ENCODE measurements at places on chromosomes 2 and 18.
A peak's percentile ranks its signal among the peaks of the same experiment; 100 is the strongest.

DNA sequence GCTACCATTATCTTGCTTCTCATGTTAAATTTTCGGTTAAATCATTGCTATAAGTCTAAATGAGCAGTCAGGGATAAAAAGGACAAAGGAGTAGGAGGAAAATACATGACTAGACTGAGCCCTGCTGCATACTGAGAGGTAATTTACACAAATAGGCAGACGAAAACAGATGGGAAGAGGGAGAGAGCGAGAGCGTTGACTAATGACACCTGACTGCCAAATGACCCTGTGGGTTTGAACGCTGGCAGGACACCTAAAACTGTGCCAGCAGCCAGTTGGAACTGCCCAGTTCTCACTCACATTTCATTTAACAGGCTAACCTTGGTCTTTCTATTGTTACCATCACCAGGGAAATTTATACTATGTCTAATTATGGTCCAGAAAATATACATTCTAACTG lies 978.2 kb downstream of the CPS1 start:
- no peak for DNase-seq

- DNase-seq, result no peak
Observed at GRCh38 chr18:42620657-42621056, 494.8 kb downstream of the RIT2 start.

GRCh38 chr2:96115631-96116423 lies 544 bp downstream of the ADRA2B start:
- no peak for DNase-seq

DNA sequence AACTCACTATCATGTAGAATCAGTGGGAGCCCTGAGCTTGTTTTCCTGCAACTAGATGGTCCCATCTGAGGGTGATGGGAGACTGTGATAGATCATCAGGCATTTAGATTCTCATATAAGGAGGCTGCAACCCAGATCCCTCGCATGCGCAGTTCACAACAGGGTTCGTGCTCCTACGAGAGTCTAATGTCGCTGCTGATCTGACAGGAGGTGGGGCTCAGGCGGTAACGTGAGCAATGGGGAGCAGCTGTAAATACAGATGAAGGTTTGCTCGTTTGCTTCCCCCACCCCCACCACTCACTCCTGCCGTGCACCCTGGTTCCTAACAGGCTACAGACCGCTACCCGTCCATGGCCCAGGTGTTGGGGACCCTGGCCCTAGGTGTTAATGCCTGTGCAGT lies 113.6 kb downstream of the RNF144A start:
- DNase-seq, result no peak

DNA sequence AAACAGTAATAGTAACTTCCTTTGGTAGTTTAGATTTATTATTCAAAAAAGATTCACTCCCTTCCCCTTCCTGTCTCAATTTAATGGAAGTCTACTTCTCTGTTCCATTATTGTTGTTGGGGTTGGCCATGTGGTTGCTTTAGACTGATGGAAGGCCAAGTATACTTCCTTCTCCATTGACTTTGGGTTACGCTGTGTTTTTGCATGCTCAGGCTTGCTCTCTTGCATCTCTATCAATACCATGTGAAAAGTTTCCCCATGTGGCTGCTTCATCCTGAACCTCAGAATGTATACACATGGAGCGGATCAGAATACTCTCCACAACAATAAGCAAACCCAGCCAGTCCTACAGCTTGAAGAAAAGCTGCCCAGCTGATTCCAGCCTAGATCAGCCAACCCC lies 20.3 kb downstream of the CFAP210 start:
- no peak for DNase-seq

- DNase-seq, result no peak
Observed at GRCh38 chr2:29072971-29073725, 1.2 kb downstream of the PCARE start.

DNA sequence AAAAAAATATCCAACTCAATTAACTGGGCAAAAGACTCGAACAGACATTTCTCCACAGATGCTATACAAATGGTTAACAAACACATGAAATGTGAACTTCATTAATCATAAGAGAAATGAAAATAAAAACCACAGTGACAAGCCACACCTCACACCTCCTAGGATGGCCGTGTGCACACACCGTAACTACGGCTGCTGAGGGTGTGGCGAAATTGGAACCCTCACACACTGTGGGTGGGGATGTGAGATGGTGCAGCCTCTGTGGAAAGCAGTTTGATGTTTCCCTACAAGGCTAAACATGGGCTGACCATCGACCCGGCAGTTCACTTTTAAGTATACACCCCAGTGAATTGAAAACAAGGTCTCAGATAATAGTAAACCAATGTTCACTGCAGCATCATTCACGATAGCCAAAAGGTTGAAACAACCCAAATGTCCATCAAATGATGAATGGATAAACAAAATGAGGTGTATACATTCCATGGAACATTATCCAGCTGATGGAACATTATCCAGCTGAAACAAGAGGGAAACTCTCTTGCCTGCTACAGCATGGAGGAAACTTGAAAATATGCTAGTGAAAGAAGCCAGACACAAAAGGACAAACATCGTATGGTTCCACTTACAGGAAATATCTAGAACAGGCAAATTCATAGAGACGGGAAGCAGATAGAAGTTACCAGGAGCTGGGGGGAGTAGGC lies 32.2 kb downstream of the ZAP70 start:
- no peak for DNase-seq

DNA sequence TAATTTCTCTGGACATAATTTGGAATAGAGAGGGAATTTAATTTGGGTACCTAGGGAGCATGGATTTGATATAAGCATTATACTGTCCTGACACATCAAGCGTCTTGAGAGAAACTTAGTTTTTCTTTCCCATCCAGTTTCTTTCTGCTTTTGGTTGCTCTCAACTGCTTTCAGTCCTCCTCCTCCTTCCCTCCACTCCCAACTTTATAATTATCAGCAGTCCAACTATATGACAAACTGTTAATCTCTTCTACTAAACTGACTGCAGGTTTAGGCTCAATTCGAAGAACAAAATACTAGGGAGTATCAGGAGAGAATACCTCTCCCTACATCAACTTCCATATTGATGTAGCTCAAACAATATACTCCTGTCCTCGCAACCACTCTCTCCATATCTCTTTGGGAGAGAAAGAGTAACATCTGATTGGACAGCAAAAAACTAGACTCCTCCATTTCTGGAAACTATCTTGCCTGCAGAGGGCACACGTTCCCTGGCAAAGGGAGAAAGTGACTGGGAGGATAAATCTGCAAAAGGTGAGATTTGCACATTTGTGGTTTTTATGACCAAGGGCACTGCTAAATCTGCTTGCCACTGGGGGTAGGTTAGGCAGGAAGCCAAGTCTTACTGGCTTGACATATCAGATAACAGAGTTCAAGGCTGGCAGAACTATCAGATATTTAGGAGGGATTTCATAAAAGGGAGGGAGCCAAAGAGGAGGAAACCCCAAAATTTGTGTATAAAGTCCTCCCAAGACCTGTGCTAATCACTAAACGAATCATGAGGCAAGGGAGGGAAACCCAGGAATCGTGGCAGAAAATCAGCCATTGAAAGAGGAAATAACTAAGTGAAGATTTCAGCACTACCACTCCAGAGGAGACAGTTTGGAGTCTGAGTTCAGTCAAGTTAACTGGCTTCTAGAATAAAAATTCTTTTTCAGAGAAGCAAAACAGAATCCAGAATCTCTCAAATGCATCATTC lies 40.0 kb downstream of the ICA1L start:
- peak; percentile 62 for DNase-seq

- DNase-seq, result peak; percentile 75
Observed at GRCh38 chr18:68520406-68521075, 194.4 kb downstream of the TMX3 start.

- DNase-seq, result no peak
Observed at GRCh38 chr18:58100154-58100553, 56.1 kb downstream of the NEDD4L start.

GRCh38 chr2:110875384-110875725 lies 143.0 kb downstream of the ACOXL start:
- no peak for DNase-seq

DNA sequence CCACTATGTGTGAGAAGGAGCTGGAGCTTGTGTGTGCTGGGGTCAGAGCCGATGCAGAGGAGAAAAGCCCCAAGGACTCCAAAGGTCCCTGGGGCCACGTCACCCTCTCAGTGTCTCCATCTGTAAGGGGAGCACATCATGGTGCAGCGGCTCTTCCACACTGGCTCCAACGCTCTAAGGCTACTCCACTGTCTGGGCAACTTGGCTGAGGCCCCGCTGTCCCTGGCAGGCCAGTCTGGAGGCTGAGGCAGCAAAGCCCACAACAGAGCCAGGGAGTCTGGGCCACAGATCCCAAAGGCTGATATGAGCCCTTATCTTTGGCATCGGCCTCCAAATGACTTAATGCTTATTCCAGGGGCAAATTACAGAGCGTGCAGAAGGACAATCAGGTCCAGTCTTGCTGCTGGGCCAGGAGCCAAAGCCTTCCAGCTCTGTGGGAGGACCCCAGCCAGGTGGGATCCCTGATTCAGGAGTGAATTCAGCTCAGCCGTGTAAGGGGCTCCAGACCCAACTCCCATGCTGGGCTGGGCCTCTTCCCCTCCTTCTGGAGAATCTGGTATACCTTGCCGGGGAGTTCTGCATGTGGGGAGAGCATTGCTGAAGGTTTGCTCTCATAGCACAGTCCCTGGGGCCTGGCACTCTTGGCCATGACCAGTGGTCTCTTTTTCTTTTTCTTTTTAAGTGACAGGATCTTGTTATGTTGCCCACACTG lies 1.8 kb upstream of the DUSP2 start:
- no peak for DNase-seq

DNA sequence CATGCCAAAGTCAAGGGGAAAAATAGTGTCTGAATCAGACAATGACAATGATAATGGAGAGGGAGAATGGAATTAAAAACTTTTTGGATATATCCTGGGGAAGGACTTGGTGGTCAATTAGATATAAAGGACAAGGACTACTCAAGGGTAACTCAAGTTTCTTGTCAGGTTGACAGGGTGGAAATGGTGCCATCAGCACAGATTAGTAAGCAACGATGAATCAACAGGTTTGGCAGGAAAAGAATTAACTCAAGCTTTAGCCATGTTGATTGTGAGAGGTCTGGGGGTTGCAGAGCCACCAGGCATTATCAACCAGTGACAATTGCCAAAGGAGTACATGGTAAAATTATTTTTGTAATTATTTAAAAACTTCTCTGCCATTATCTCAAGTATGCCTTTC lies 35.8 kb upstream of the SPATS2L start:
- no peak for DNase-seq

GRCh38 chr18:3675994-3676393 lies 226.0 kb downstream of the TGIF1 start:
- no peak for DNase-seq

DNA sequence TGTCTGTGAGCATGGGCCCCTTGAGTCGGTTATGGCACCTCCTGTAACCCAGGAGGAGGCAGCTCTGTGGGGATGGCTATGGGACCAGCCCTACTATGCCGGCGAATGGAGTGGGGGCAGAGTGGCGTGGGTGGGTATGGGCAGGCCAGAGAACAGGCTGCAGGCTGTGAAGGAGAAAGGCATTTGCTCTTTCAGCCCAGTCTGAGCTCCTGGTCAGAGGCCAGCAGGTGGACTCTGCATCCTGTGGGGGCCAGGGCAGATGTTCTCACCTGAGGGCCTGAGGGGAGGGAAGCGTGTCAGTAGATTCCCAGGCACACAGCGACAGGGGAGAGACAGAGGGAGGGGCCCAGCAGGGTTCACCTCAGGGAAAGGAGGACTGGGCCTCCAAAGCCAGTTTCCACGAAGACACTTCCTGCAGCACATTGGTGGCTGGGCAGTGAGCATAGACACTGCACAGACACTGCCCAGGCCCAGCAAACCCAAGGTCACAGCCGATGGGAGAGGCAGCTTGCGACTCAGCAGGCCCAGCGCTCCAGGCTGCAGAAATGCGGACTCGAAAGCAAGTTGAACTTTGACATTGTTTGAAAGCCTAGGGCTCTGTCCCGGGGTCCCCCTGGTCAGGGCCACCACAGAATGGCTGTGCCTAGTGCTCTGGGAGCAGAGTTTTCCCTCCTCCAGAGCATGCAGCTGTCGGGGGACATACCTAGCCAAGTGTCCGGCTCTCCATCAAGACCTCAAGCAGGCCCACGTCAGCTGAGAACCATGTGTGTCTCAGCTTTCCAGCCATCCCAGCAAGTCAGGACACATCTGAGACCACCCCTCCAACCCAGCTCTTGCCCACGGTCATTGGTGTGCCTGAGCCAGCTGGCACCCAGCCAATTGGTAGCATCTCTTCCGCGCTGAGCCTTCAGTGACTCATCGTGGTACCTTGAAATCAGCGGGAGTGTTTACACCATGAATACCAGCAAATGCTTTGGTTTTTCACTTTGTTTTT lies 53.8 kb downstream of the TGOLN2 start:
- peak; percentile 77 for DNase-seq

DNA sequence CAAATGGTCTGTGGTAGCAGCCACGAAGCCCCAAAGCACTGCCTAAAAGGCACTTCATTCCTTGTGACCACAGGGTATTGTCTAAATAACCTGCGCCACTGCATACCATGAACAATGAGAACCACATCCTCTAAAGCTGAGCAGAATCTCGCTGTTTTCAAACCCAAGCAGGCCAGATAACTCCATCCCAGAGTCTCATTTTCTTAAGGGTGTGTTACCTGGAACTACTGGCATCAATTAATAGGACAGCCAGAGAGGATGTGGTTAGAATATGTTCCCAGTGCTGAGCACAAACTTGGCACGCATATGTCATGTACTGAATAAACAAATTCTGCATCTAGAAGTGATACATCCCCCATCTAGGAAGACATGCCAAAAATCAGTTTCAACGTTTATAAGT lies 13.0 kb downstream of the VPS4B start:
- peak; percentile 38 for DNase-seq

Data from astrocyte of the spinal cord (primary cell).